Stimulated activated CD4-positive, alpha-beta T cell treated with anti-CD3 and anti-CD28 coated beads, Interleukin-15, amount 100 ng/mL, for 48 hours (primary cell): ENCODE measurements at places on chromosomes 16 and 17.

- no peak for DNase-seq
Measured at GRCh38 chr17:82239926-82240505, 11.2 kb downstream of the SLC16A3 start.

- DNase-seq, result no peak
Measured at GRCh38 chr16:90077757-90078578, 837 bp upstream of the PRDM7 start.

DNA sequence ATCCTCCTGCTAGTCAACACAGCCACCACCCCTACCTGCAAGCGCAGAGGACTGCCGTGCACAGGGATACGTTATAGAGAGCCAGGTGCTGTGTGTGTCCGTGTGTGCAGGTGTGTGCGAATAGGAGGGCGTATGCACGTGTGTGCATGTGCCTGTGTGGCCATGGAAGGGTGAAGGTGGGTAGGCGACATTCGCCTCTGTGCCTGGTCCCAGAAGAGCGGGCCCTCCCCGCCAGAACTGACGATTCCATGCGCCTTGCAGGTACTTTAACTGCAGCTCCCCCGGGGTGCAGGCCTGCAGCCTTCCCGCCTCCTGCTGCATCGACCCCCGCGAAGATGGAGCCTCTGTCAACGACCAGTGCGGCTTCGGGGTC is 8.7 kb downstream of the PDE6G start:
- no peak for DNase-seq

- no peak for DNase-seq
Measured at GRCh38 chr17:29588562-29589411, 661 bp downstream of the GIT1 start.

- DNase-seq, result no peak
Measured at GRCh38 chr17:62995377-62995885, 29.4 kb downstream of the TANC2 start.

DNA sequence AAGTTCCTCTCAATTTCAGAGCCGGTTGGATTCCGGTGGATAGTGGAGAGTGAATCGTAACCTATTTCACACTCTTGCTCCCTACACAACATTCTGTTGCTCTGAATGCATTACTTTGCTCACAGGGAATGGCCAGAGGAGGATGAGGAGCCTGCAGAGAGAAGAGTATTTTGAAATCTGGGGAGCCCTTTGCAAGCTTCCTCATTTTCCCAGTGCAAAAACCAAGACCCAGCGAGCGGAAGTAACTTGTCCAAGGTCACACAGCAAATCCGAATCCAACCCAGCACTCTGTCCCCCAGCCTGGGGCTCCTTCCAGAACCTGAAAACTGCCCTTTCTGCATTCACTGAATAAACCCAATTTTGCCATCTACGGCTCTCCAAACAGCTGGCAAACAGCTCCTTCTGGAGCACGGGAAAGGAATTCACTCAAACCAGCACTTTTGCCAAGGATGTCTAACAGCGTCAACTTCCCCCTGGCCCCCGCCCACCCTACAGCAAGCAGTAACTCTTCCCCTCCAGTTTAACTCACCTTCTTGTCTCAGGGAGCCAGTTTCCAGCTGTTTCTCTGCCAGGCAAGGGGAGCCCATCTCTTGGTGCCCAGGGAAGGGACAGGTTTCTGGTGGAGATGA is 557 bp downstream of the KCNG4 start:
- DNase-seq, result no peak

- DNase-seq, result no peak
Measured at GRCh38 chr16:11169641-11170040, 86.4 kb downstream of the SOCS1 start.

DNA sequence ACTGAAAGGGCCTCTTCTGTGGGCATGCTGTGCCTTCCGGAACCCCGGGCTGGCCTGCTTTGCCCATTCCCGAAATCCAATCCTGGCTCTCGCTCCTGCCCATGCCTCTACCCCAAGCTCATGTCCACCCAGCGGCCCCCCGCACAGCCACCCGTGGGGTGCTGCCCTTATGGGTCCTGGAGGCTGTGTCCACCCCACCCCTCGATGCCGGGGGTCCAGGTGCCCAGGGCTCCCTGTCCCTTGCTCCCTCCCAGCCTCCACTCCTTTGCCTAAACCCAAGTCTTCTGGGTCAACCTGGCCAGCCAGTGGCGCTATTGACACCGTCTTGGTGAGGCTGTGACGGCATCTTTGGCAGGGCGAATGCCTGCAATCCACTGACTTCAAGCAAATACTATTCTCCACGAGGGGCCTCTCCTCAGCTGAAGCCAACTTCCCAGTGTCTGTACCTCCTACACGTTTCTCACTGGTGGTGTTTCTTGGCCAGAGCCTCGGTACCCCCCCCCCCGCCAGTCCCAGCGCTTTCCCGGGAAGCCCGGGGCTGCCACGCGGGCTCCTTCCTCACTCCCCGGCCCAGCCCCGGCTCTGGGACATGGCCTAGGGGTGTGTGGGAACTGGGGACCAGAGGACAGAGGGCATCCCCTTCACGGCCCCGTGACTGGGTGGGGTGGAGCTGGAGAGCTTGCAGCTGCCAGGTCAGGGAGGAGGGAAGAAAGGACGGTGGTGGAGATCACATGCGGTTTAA is 12.2 kb upstream of the DUS1L start:
- DNase-seq, result no peak

GRCh38 chr16:56372013-56372634 is 53.2 kb downstream of the AMFR start:
- DNase-seq, result no peak

DNA sequence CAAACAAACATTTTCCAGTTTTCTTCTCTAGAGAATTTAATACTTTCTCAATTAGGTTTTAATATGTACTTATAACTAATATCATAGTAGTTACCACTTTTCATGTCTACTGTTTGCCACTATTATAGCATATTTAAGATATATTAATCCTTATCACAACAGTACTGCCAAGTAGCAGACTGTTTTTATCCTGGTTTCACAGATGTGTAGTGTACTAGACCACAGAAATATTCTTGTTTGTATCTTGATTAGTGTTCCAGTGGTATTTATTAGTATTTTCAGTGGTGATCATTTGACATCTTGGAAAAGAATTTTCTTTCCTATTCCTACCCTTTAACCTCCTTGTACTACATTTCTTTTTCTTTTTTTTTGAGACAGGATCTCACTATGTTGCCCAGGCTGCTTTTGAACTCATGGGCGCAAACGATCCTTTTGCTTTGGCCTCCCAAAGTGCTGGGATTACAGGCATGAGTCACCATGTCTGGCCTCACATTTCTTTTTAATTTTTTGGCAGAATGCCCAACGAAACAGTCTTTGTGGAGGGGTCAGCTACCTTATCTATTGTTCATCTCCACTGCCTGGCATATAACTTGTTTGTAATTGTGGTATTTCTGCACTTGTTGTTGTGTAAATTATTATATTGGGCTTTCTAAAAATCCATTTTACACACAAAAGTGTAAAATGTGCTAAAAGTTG is 27.2 kb downstream of the MAP2K4 start:
- DNase-seq, result no peak

GRCh38 chr17:67746704-67747571 is 29.2 kb downstream of the NOL11 start:
- DNase-seq, result no peak

DNA sequence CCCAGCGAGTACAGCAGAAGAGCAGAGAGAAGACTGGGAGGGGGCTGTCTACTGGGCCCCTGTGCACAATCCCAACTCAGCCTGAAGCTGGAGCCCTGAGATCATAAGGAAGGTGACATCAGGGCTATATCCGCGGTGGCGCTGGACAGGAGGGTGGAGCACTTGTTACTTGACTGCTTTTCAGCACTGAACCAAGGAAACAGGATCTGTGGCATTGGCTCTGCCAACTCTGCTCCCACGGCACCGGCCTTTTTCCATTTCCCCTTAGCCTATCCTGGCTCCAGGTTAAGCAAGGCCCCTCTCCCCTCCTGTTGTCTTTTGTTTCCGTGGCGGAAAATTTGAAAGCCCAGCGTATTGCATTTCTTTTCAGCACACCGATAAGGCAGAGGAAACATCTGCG is 125.0 kb upstream of the IRX3 start:
- no peak for DNase-seq
